ENCODE measurements at places on chromosomes 16 and 17. TPM values are rescaled to one million over a fixed set of nuclear protein-coding genes. Genes with fewer than 3 reads are reported as not detected.

The TPSAB1 gene
- total RNA-seq: not detected

The PPY gene
- not detected for total RNA-seq

The GAST gene
- not detected for total RNA-seq

The SLC16A11 gene
- total RNA-seq: 1.7 TPM

The ZNF423 gene
- not detected for total RNA-seq

The CETP gene
- total RNA-seq: not detected

DNA sequence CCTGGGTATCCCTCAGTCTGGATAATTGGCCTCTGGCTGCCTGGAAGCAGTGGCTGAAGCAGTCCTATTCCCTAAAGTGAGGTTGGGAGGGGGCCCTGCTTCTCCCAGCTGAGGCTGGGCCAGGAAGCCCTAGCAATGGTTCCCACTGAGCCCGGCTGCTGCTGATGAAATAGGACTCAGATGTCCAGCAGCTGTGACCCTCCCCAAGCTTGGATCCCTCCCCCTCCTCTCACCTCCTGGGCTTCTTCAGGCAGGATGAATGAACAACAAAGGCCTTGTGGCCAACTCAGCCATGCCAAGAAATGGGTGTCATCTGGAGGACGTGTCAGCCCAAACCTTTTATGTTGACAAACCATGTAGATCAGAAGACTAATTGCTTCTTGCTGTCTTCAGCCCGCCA is 42.0 kb downstream of the AXIN2 start:
- H3K4me1 ChIP-seq: peaks cover 9% of the 10 kb centered on the region
- no peak overlapping the region for H3K4me3 ChIP-seq
- H3K36me3 ChIP-seq: no peaks in the 10 kb centered on the region
- peaks cover 37% of the 10 kb centered on the region for H3K27me3 ChIP-seq
- no peak overlapping the region for H3K27ac ChIP-seq
- DNase-seq: no peak

DNA sequence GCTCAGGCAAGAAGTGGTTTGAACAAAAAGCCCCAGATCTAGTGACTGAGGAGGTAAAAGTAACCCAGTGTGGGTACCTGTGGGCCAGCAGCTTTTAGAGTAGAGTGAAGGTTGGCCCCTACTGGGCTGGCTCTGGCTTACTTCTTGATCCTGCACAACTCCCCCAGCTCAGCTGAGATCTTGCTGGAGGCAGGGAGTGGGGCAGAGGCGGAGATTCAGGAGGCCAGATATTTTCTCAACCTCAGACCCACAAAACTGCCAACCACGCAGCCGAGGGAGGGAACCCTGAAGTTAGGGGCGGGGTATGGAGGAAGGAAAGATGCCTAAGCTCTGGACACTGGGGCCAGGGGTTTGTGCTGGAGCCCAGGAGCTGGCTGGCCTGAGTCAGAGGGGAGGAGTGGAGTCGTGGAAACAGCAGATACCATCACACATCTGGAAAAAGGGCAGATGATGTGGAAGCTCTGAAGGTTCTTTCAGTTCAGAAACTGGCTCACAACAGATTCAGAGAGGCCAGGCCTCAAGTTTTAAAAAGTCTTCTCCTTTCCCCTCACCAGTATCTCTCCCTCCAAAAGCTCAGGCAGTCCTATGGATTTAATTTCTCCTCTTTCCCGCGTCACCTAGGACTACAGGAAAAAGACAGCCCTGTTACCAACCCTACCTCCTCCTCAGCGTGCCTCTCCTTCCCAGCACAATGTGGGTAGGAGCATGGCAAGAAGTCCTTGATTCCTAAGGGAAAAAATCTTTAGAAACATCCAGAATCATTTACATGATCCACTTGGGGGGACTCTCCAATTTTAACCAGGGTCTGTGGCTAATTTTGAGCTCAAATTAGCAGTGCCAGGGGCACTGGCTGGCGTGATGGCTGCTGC is 48.1 kb downstream of the MYO18A start:
- H3K27me3 ChIP-seq: no peaks in the 10 kb centered on the region
- H3K27ac ChIP-seq: peak overlapping the region; percentile 42
- H3K4me1 ChIP-seq: peaks cover 25% of the 10 kb centered on the region
- no peak overlapping the region for H3K4me3 ChIP-seq

DNA sequence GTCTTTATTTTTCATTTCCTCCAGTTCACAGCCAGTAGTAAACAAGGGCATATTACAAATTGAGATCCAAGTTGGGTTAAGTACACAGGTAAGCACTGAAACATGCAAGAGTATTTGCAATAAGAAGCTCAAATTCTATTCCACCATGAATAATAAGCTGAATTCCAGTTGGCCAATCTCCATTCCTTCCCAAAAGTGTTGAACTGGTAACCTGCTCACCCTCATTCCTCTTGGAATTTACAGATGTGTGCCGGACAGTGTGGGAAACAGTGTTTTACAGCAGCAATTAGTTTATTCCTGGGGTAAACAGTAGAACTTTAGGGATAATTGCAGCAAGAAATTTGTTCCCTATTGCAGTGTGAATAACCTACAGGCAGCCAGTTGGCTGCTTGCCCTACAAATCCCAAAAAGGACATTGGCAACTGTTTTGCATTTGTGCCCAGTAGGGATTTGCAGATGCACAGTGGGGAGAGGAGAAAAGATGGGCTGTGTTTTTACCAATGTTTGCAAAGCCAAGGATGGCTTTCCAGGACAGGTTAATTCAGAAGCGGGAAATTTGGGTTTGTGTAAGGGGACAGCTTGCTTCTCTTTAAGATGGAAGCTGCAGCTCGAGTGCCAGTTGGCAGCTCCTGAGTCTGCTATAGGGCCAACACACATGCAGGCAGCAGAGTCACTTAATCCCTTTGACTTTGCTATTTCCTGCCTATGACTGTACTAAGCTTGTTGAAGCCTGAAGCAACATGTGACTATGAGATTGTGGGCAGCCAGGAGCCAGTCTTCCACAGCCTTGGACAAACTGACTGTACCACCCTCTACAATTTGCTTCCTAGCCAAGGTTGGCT is 318.9 kb downstream of the MAP2K6 start:
- no peak overlapping the region for H3K4me3 ChIP-seq
- H3K36me3 ChIP-seq: no peaks in the 10 kb centered on the region
- DNase-seq: no peak
- H3K27me3 ChIP-seq: no peaks in the 10 kb centered on the region
- no peaks in the 10 kb centered on the region for H3K4me1 ChIP-seq
- no peak overlapping the region for H3K27ac ChIP-seq

GRCh38 chr17:67123699-67124098 is 79.3 kb downstream of the CACNG1 start:
- no peaks in the 10 kb centered on the region for H3K27me3 ChIP-seq
- peaks cover 10% of the 10 kb centered on the region for H3K36me3 ChIP-seq
- DNase-seq: no peak
- H3K27ac ChIP-seq: no peak overlapping the region

GRCh38 chr17:44076716-44077594 is 6.4 kb downstream of the G6PC3 start:
- H3K36me3 ChIP-seq: no peaks in the 10 kb centered on the region
- no peak for DNase-seq
- peak overlapping the region; percentile 54 for H3K27ac ChIP-seq
- H3K4me3 ChIP-seq: no peak overlapping the region
